ENCODE measurements at places on chromosomes 4 and X. TPM values are rescaled to one million over a fixed set of nuclear protein-coding genes. Genes with fewer than 3 reads are reported as not detected.

Gene ENAM
- polyA plus RNA-seq, result not detected

Gene PNMA6F
- not detected for polyA plus RNA-seq

Gene MAOB
- not detected for polyA plus RNA-seq

Gene CTAG1B
- polyA plus RNA-seq, result not detected

Gene NEIL3
- polyA plus RNA-seq, result 7.7 TPM

Gene EDNRA
- 1.5 TPM for polyA plus RNA-seq

Gene ADH4
- polyA plus RNA-seq, result not detected

Gene CSAG2
- not detected for polyA plus RNA-seq

Gene MND1
- 19.8 TPM for polyA plus RNA-seq

Gene INPP4B
- polyA plus RNA-seq, result 10.8 TPM

Gene PPEF2
- polyA plus RNA-seq, result not detected

Gene ERAS
- polyA plus RNA-seq, result not detected

Gene FGFR3
- 11.3 TPM for polyA plus RNA-seq

Gene XAGE1B
- polyA plus RNA-seq, result not detected

Gene ART3
- polyA plus RNA-seq, result 0.27 TPM

Gene PCSK1N
- polyA plus RNA-seq, result 0.86 TPM

Gene ARHGAP36
- polyA plus RNA-seq, result not detected

Gene KCND1
- 0.55 TPM for polyA plus RNA-seq

Gene NHS
- 1.4 TPM for polyA plus RNA-seq

Gene ELOVL6
- 31.4 TPM for polyA plus RNA-seq

Gene GSPT2
- 2.3 TPM for polyA plus RNA-seq

Gene FAM47A
- not detected for polyA plus RNA-seq

Gene TSR2
- 49.5 TPM for polyA plus RNA-seq

Gene PPP1R3F
- polyA plus RNA-seq, result 1.8 TPM

Gene MAGEA3
- polyA plus RNA-seq, result not detected

Gene PRDX4
- polyA plus RNA-seq, result 140 TPM

Gene FRAS1
- 1.3 TPM for polyA plus RNA-seq

Gene MAD2L1
- 51.6 TPM for polyA plus RNA-seq

Gene PAK3
- polyA plus RNA-seq, result 0.03 TPM

Gene RS1
- not detected for polyA plus RNA-seq

Gene OPN1MW2
- not detected for polyA plus RNA-seq

Gene GDPD2
- polyA plus RNA-seq, result 0.09 TPM

Gene VSIG4
- polyA plus RNA-seq, result not detected

Gene SHISA3
- polyA plus RNA-seq, result not detected

Gene AADAT
- 5.9 TPM for polyA plus RNA-seq

Gene ARX
- not detected for polyA plus RNA-seq

Gene SPANXD
- not detected for polyA plus RNA-seq

Gene HSFX3
- polyA plus RNA-seq, result not detected

Gene TKTL2
- not detected for polyA plus RNA-seq

Gene SSX1
- polyA plus RNA-seq, result not detected

Gene PHKA1
- polyA plus RNA-seq, result 3.7 TPM

Gene UBQLN2
- polyA plus RNA-seq, result 10.6 TPM

Gene XKRX
- polyA plus RNA-seq, result 0.06 TPM

Gene RPS6KA6
- 0.47 TPM for polyA plus RNA-seq

Gene MAGED4
- polyA plus RNA-seq, result 2.1 TPM

Gene CLGN
- polyA plus RNA-seq, result not detected

Gene MAGEA10
- polyA plus RNA-seq, result not detected

Gene PRKG2
- 0.11 TPM for polyA plus RNA-seq

Gene XAGE2
- polyA plus RNA-seq, result not detected

Gene HTT
- 7.3 TPM for polyA plus RNA-seq

Gene CXorf49
- not detected for polyA plus RNA-seq

Gene GPRASP1
- 0.12 TPM for polyA plus RNA-seq

Gene CXorf51A
- not detected for polyA plus RNA-seq

Gene ITM2A
- 10.3 TPM for polyA plus RNA-seq

Gene HMGN5
- 6.2 TPM for polyA plus RNA-seq

Gene AP1S2
- polyA plus RNA-seq, result 4.3 TPM

Gene TEX11
- polyA plus RNA-seq, result not detected

Gene RAB41
- not detected for polyA plus RNA-seq

Gene RGN
- polyA plus RNA-seq, result 0.06 TPM
